ENCODE measurements at places on chromosomes 12 and 14.

GRCh38 chr12:31117203-31118011 is 43.7 kb downstream of the DDX11 start:
- DNase-seq = no peak

GRCh38 chr12:92871116-92871515 is 58.0 kb downstream of the EEA1 start:
- DNase-seq = no peak

GRCh38 chr12:132638541-132639408 is 20.2 kb downstream of the P2RX2 start:
- peak; percentile 92 for DNase-seq

GRCh38 chr12:5094986-5095385 is 51.3 kb downstream of the KCNA5 start:
- no peak for DNase-seq

DNA sequence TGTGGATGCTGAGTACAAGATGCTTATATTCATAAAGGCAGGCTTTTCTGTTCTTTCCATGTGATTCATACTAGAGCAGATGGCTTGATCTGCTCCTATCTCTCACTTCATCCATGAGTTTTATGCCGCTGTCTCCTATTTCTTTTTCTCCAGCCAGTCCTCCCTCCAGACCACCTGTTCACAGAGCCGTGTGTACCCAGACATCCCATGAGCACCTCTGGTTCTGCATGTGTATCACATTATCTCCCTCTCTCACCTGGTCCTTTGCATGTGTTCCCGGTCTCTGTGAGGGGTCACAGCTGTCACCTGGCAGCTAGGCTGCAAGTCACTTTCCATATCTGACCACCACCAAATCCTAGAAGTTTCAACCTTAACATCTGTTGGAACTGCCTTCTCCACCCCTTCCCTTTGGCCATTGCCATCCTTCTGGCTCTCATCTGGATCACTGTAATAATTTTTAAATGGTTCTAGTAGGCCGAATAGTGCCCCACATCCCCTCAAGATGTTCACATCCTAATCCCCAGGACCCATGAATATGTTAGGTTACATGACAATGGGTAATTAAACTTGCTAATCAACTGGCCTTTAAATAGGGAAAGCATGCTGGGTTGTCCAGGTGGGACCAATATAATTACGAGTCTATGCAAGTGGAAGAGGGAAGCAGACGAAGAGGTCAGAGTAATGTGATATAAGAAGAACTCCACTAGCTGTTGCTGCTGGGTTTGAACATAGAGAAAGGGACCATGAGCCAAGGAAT is 168.1 kb downstream of the SNAPC1 start:
- no peak for DNase-seq

- DNase-seq = no peak
These were observed 82.6 kb upstream of the HMGA2 start for GRCh38 chr12:65741656-65742017.

DNA sequence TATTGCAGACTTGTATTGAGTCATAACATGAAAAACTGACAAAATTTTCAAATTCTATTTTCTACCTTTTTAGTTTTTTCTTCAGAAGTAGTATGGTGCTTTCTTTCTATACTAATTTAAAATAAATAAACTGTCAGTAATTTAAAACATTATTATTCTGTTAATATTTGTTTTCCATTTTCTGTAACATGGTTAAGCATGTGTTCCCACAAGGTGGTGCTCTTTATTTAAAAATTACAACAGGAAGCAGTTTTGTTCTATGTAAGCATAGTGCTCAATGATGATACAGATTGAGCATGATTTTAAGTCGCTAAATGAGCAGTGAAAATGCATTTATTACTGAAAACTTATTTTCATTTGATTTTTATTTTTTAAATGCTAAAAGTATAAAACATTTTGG is 114.6 kb downstream of the PPFIA2 start:
- DNase-seq = no peak

- no peak for DNase-seq
These were observed 5.5 kb downstream of the DDIT3 start for GRCh38 chr12:57514720-57515407.

DNA sequence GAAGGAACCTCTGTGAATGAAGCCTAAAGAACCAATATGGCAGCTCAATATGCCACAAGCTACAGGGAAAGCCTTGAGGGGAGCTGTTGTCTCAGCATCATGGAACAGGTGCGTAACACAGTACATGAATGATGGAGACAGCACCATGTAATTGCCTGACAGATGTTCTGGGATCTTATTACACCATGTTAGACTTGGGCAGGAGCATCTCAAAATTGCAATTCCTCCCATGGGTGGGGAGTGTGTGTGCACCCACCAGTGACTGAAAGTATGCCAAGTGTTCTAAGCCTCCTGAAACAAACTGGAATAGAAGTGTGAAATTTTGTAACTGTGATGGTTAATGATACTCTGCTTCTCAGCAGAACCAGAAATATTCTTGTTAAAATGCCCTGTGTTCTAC is 151.0 kb upstream of the SRRM4 start:
- no peak for DNase-seq

DNA sequence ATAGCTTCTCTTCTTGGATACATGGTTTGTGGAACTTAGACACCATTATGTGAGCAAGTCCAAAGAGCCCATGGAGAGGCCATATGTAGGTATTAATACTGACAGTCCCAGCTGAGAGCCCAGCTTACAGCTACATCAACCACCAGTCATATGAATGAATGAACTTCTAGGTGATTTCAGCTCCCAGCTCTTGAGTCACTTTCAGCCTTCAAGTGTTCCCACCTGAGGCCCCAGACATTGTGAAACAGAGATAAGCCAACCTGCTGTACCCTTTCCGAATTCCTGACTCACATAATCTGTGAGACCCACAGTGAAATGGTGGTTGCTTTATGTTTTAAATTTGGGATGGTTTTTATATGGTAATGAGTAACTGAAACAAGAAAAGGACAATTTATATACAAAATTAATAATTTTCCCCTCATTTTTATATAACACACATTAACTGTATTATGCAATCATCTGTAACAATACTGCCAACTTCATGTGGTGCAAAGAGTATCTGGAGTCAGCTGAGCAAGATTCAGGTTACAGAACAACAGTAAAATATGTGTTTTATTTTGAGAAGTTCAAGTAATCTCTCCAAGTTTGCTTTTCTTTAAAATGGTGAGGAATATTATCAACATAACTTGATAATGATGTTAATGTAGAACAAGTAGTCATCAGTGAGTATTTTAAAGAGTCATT is 27.7 kb upstream of the FBXO33 start:
- DNase-seq = no peak

DNA sequence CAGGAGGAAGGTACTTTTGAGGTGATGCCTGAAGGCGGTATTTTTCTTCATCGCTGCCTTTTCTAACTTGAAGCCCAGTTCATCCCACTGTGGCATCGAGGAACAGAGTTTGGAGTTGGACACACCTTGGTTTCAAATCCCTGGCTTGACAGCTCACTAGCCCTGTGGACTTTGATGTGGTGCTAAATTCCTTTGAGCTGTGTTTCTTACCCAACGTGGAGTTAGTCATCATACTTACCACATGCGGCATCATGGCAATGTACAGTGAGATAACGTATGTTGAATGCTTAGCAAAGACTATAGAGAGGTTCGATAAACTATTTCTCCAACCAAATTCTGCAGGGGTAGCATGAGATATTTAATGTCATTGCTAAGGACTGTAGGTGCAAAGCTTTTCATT is 3.4 kb downstream of the PLEKHG3 start:
- peak; percentile 72 for DNase-seq

GRCh38 chr14:77353469-77354141 is 23.3 kb downstream of the TMED8 start:
- no peak for DNase-seq

DNA sequence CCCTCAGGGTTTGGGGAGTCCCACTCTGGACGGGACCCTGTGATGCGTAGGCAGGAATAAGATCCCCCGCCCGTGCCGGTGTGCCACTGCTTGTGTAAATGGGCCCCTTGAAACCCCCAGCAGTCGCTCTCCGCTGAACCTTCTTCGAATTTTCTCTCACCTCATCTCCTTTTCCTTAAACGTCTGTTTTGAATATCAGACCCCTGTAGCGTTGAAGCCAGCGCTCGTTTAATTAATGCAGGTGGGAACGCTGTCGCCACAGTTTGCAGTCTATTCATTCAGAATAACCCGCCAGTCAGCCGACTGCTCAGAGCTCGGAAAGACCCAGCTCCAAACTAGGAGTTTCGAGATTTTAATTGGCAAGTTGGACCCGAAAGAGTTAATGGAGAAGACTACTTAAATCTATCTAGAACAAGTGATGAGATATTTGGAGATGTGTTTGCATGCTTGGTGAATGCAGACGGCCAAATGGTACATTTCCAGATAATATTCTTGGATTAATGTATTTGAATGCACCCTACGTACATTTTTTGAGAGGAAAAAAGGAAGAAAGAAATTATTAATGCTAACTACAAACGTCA is 739 bp upstream of the PPP2R5E start:
- DNase-seq = no peak

DNA sequence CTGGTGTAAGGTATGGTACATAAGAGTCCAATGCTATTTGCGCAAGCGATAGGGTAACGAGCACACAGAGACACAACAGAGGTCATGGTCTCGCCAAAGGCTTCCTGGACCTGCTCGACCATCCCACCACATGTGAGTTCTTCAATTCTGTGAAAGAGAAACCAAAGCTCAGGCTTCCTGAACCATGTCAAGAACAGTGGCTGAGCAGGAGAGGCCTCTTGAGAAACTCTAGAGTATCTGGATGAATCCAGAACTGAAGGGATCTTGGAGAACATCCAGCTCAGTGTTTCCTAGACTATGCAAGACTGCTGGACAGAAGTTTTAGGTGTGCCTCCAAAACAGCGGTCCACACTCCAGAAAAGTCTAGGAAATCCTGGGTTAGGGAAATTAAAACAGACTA is 114.5 kb downstream of the TRAFD1 start:
- DNase-seq = no peak

- DNase-seq = no peak
These were observed 218.7 kb upstream of the EGLN3 start for GRCh38 chr14:34169561-34169960.

DNA sequence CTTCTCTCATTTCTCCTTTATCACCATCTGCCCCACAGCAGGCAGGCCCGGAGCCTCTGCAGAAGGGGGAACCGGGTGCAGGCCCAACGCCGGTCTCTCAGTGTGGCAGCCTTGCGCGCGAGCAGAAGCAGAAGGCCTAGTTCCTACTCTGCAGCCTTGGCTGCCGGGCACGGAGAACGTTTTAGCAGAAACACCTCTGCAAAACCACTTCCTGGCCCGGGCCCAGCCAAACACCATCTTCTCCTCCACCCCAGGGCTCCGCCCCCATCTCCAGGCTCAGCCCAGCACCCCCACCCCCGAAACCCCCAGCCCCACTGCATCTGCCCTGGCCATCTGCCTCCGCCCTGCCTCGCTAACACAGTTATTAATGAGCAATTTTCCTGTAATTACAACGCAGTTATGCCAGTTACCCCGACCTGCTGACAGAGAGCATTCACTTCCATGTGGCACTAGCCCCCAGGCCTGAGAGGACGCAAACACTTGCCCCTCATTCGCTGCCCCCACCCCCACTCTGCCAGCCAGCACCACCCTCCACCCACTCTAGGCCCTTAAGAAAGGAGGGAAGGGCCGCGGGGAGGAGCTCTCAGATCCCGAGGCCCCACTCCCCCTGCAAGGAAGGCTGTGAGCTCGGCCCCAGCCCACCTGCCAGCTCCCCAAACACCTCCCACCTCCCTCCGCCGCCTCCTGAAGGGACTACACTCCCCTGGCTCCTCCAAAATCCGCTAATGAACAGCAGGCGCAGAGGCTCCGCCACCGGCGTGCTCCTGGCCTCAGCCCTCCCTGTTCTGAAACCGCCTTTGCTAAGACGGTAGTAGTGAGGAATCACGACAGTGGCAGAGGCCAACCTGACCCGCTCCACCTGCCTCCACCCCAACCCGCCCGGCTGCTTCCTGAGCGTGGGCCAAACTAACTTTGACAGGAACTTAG is 44.7 kb upstream of the FBRSL1 start:
- DNase-seq = no peak

DNA sequence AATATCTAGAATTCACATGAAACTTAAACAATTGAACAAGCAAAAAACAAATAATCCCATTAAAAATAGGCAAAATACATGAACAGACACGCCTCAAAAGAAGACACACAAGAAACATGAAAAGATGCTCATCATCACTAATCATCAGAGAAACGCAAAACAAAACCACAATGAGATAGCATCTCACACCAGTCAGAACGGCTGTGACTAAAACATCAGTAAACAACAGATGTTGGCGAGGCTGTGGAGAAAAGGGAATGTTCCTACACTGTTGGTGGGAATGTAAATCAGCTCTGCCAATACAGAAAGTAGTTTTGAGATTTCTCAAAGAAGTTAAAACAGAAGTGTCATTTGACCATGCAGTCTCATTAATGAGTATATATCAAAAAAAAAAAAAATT is 121.3 kb downstream of the PTPRO start:
- DNase-seq = no peak

DNA sequence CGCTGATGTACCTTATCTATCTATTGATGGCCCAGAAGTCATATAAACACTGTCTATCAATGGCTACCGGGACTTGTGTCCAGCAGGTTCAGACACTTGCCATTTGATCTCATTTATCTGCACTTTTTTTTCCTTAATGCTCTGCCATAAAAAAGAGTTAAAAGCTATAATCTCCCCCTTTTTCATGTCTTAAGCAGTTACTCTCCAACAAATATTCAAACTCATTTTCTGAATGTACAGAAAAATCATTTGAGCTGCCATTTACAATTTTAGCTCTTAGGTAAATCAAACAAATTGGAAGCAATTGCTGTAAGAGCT is 101.4 kb downstream of the SLC8A3 start:
- DNase-seq = no peak

GRCh38 chr14:84465880-84466279 is 1064.1 kb upstream of the FLRT2 start:
- DNase-seq = no peak

DNA sequence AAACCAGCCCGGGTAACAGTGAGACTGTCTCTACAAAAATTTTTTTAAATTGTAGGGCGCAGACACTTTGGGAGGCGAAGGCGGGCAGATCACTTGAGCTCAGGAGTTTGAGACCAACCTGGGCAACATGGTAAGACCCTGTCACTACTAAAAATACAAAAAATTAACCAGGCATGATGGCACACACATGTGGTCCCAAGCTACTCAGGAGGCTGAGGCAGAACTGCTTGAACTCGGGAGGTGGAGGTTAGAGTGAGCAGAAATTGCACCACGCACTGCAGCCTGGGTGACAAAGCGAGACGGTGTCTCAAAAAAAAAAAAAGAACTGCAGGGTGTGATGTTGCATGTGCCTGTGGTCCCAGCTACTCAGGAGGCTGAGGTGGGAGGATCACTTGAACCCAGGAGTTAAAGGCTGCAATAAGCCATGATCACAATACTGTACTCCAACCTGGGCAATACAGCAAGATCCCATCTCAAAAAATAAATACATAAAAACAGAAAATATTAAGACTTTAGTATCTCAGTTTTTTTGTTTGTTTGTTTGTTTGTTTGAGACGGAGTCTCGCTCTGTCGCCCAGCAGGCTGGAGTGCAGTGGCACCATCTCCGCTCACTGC is 16.9 kb downstream of the ATXN2 start:
- no peak for DNase-seq

DNA sequence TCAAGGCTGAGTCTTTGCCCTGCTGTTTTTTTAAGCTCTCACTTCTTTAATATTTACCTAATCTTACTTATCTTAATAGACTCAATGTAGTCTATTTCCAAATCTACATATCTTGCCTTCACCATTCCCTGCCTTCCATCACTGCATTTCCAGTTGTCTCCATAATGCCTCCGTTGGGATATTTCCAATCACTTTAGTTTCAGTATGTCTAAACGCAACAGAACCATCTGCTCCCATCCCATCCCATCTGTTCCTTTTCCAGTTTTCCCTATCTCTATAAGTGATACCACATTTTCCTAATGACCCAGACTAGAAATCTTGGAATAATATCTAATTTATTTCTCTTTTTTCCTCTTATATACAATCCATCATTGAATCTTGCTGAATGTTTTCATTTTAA is 15.1 kb upstream of the CCDC198 start:
- DNase-seq = no peak
